Mesendoderm (in vitro differentiated cells): ENCODE measurements at places on chromosomes 6 and 20.

GRCh38 chr6:136208783-136209182 lies 41.3 kb downstream of the MTFR2 start:
- peak; percentile 22 for DNase-seq

DNA sequence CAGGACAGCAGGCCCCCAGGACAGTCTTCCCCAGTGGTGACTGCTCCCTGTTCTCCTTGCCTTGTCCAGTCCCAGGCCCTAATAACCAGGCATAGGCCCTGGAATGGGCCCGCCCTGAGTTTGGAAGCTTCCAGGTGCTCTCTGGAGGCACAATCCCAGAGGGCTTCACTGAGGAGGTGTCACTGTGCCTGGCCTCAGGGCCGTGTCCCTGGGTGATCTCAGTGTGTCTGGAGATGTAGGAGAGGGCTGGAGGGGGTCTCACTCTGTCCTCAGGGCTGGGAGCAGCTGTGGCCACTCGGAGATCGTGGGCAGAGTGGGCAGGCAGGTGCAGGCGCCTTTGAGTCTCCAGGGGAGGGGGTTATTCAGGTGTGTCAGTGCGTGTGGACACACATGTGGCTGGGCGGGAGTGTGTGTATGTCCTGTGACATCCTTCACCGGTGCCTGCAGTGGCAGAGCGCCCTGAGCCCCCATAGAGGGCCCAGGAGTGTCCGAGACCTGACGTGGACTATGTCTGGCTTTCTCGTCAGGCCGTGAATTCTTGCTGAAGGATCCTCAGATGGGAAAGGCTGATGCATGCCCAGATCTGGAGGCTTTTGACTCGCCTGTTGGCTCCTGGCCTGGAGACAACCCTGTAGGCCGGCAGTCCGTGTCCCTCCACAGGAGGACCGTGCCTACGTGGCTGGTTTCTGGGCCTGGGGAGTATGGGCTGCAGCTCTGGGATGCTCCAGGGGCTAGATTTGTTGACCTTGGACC lies 5.5 kb upstream of the NPBWR2 start:
- no peak for DNase-seq

DNA sequence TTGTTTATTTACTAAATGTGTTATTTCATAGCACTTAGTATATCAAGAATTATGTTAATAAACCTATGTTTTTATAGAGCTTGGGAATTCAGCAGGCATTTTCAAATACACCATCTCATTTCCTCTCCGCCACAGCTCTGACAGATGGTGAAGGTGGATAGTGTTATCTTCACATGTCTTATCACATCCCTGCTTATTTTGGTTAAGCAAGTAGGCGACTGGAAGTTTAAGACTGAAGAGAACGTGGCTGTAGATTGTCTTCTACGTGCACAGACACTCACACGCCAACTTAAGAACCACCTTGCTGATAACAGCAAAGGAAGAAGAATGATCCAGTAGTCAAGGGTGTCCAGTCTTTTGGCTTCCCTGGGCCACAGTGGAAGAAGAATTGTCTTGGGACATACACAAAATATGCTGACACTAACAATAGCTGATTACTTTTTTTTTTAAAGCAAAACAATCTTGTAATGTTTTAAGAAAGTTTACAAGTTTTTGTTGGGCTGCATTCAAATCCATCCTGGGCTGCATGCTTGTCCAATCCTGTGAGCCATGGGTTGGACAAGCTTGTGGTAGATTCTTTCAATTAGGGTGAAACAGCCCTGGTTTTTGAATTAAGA lies 43.3 kb upstream of the SCGN start:
- peak; percentile 47 for DNase-seq

GRCh38 chr6:17120019-17120418 lies 18.2 kb downstream of the STMND1 start:
- no peak for DNase-seq
